ENCODE measurements at places on chromosomes 2 and 18. TPM values are rescaled to one million over a fixed set of nuclear protein-coding genes. Genes with fewer than 3 reads are reported as not detected.

GRCh38 chr2:111667542-111668273, 216.3 kb downstream of the ANAPC1 start:
- no peak for DNase-seq

- no peak for DNase-seq
These were observed 28.5 kb downstream of the GALNT14 start for GRCh38 chr2:31109633-31110192.

- no peak for DNase-seq
These were observed 155.9 kb upstream of the MAP3K20 start for GRCh38 chr2:172919732-172920131.

- DNase-seq, result peak; percentile 31
These were observed 901 bp downstream of the SPOPL start for GRCh38 chr2:138502255-138503086.

GRCh38 chr18:25678221-25678620, 326.3 kb upstream of the ZNF521 start:
- DNase-seq, result no peak

DNA sequence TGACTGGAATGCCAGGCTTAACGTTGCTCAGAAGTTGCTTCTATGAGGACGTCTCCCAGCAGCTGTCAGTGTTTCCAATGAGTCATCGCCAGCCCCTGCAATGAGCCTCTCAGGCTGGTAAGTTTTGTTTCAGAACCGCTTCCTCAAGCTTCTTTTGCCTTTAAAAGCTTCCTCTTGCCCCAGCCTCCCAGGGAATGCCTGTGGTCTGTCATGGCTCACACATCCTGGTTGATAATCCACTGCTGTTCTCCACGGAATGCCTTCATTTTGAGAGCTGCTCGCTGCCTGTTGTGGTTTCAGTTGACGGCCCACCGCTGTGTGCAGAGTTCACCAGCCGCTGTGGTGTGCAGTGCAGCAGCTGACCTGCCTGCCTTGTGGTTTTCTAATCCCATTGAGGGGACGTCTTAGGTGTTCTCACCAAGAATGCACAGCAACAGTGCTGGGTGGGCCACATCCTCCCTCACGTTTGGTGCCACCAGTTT, 96.4 kb downstream of the RTP5 start:
- no peak for DNase-seq

- DNase-seq, result no peak
These were observed 2.8 kb upstream of the SLC20A1 start for GRCh38 chr2:112642966-112643365.

DNA sequence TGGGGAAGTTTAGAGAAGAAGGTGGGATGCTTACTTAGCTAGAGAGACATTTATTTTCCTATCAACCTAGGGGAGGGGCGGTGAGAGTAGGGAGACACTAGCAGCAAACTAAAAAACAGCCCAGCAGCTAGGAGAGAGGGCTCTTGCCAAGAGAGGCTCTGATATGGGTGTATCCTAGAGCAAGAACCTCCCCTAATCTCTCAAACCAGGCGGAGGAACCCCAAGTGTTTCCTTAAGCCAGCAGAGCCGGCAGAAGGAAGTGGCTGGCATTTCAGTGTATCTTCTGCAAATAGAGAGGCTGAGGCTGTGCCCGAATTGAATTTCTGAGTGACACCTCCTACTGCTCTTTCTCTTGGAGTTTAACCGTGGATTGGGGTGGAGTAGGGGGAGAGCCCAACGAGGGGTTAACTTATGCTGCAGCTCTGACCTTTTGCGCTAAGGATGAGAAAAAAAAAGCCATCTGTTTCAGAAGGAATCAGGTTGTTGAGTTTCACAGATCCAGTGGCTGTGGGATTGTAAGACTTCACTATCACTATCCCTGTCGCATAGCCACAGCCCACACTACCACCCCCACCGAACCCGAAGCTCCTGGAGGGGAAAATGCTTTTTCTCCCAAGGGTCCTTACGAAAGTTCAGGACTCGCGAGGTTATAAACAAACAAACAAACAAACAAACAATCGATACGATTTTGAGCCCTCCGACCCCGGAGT, 1.4 kb downstream of the ST8SIA5 start:
- no peak for DNase-seq

- no peak for DNase-seq
These were observed 5.0 kb downstream of the GAD1 start for GRCh38 chr2:170821531-170822289.

GRCh38 chr2:152421521-152422370, 86.8 kb downstream of the FMNL2 start:
- DNase-seq, result no peak

GRCh38 chr2:23924589-23925359, 2.1 kb downstream of the ATAD2B start:
- DNase-seq, result no peak

- no peak for DNase-seq
These were observed 148.5 kb downstream of the FHOD3 start for GRCh38 chr18:36446059-36446458.

GRCh38 chr2:159516241-159516758, 100.0 kb downstream of the BAZ2B start:
- DNase-seq, result peak; percentile 41

GRCh38 chr2:196798980-196799379, 503 bp downstream of the GTF3C3 start:
- DNase-seq, result peak; percentile 5

GRCh38 chr2:75523313-75524275, 37.1 kb downstream of the EVA1A start:
- no peak for DNase-seq

GKN2 gene
- 2.3 TPM for polyA plus RNA-seq

GULP1 gene
- 63.9 TPM for polyA plus RNA-seq

ACMSD gene
- polyA plus RNA-seq, result 1.2 TPM

CAD gene
- 43.4 TPM for polyA plus RNA-seq

COLEC11 gene
- polyA plus RNA-seq, result 7.2 TPM

RNF125 gene
- polyA plus RNA-seq, result 7.8 TPM

RGPD8 gene
- 4.2 TPM for polyA plus RNA-seq

CD8A gene
- 1.2 TPM for polyA plus RNA-seq
